ENCODE measurements at places on chromosomes 2 and 18.

- no peak for DNase-seq
Observed at GRCh38 chr2:70226781-70227180, 21.6 kb downstream of the TIA1 start.

- no peak for DNase-seq
Observed at GRCh38 chr2:134662751-134663150, 56.0 kb downstream of the TMEM163 start.

GRCh38 chr2:62740221-62740620 lies 34.7 kb downstream of the EHBP1 start:
- no peak for DNase-seq

GRCh38 chr2:38692636-38693318 lies 26.9 kb downstream of the GALM start:
- DNase-seq: no peak

- DNase-seq: no peak
Observed at GRCh38 chr2:163252199-163252598, 413.6 kb upstream of the KCNH7 start.

GRCh38 chr2:168025487-168026202 lies 221.8 kb downstream of the STK39 start:
- DNase-seq: no peak

DNA sequence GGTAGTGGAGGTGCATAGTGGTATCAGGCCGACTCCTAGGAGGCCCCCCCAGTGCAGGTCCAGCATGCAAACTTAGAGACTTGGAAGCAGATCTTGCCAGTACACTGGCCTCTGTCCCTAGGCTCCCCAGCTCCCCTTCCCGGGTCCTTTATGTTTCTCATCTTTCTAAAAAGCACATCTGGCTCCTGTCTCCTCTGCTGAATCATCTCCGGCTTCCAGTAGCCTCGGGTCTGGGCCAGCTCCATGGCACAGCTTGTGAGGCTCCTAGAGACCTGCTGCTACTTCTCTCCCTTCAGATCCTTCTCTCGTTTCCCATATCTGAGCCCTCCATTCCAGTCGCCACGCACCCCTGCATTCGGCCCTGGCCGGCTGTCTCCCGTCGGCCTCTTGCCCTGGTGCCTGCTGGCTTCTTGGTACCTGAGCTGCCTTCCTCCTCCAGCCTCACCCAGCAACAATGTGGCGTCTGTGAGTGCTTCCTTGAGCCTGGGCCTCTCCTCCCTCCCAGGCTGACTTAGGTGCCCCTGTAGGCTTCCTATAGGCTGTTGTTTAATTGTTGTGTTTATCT lies 6.6 kb downstream of the TRAF3IP1 start:
- no peak for DNase-seq

GRCh38 chr18:8468191-8468590 lies 141.0 kb upstream of the RAB12 start:
- DNase-seq: no peak

- no peak for DNase-seq
Observed at GRCh38 chr2:189579585-189580186, 900 bp downstream of the SLC40A1 start.

DNA sequence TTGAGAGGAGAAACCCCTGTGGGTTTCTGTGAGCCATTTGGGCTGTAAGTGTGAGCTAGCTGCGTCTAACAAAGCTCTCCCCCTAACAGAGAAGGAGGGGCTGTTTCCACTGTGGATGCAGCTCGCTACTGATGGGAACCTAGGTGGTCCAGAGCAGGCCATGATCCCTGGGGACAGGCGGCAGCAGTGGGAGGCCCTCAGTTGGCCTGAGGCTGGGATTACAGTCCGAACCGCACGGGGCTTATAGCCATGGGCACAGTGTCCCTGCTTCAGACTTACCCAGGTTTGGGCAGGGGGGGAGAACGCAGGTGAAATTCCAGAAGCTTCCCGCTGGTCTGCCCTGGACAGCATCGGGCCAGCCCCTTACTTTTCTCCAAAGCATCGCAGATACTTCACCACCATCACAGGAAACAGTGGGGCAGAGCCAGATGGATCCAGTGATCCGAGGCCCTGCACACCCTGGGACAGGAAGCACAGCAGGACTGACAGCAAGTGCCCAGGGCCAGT lies 139.4 kb downstream of the SEPTIN10 start:
- DNase-seq: no peak

DNA sequence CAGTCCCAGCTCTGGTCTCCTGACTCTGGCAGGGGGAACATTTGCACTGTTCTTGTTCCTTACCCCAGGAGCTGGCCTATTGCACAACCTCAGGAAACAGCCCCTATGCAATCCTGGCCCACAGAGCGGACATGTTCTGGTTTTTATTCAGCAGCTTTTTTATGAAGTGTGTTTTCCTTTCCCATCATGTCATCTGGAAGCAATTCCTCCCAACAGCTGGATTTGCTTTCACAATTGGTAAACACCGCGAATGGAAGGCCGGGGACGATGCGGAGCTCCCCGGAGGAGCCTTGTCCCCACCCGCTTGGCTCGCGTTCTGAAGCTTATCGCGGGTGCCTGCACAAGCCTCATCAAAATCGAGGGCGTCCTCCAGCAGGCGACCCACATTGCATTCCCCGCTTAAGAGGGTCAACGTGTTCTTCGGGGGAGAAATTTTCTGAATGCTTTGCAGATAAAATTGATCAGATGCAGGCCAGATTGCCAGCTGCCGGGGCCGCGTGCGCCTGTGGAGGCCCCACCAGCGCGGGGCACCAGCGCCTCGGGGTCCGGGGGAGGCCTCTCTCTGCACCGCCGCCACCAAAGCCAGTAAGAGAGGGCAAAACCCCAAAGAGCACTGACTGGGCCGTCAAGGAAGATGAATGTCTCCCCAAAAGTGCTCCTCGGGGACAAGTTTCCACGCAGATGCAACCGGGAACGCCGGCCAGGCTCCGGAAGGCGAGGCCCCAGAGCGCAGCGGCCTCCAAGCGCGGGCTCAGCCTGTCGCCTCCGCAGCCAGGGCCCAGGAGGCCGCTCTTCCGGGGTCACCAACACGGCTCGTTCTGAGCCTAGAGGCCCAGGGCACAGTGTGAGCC lies 60.3 kb upstream of the SP3 start:
- peak; percentile 84 for DNase-seq

DNA sequence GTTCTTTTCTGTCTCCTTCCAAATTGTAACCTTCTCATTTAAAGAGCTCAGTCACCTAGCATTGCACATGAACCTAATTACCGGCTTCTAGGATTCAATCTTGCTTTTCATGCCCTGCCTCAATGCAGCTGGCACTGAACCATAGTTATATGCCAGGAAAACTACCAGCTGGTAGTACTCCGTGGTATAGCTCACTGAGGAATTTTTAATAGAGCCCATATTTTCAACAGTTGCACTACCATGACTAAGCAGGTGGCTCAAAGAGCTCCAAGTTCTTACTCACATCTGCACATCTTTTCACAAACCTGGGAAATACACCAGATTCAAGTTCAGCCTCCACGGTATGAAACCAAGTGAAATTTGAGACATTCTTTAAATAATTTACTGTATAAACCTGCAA lies 363.5 kb downstream of the GRB14 start:
- no peak for DNase-seq

GRCh38 chr2:177763531-177764265 lies 308.9 kb downstream of the PDE11A start:
- DNase-seq: peak; percentile 53

GRCh38 chr18:35406666-35407065 lies 29.5 kb upstream of the ZNF396 start:
- DNase-seq: no peak

DNA sequence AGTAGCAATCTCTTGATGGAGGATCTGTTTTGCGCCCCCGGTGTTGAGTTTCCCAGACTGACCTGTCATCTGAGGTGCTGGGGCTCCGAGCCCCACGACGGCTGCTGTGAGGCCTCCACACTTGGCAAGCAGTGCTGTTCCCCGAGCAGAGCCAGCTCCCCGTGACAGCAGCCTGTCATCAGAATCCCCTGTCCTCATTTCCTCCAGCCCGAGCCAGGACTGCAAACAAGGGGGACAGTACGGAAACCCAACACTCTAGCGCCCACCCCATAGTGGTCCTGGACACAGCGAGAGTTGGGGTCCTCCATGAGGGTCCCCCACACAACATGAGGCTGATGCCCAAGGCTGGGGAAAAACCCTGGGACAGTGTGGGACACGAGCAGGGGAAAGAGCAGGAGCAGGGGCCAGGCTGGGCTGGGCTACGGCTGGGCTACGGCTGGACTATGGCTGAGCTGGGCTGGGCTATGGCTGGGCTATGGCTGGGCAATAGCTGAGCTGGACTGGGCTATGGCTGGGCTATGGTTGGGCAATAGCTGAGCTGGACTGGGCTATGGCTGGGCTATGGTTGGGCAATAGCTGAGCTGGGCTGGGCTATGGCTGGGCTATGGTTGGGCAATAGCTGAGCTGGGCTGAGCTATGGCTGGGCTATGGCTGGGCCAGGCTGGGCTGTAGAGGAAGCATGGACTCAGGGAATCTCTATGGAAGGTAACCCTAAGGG lies 1.5 kb upstream of the KLHL30 start:
- DNase-seq: peak; percentile 43

- no peak for DNase-seq
Observed at GRCh38 chr18:35618696-35619095, 37.2 kb downstream of the GALNT1 start.

DNA sequence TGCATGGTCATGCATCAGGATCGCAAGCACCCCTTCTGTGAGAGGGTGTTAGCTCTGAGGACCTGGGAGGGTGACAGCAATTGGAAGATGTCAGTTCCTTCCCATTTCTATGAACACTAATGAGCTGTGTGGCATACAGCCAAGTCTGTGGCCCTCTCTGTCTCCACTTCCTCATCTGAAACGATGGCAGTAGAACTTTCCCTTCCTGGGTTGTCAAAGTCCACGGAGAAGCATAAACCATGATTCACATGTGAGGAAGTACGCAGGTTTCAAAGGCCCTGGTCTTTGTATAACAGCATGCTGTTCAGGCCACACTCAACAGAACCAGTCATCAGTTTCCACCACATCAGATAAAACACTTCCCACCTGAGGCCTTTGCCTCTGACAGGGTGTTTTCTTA lies 167.4 kb upstream of the RAB6C start:
- DNase-seq: peak; percentile 33

DNA sequence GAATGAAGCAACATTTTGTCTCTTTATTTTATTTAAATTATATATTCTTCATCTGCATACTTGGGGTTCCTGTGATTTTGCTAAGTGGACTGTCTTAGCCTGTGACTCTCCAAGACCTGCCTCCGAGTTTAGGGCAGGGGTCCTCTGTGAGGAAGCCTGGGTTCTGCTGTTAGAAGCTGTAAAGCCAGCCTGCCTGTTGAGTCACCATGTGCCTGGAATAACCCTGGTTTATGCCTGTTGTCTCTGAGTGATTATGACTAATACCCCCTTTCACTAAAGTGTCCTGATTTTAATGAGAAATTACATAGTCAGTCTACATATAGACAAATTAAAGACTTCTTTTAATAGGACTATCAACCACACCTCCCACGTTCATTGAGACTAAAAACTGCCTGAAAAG lies 369.1 kb downstream of the ZNF521 start:
- no peak for DNase-seq

- no peak for DNase-seq
Observed at GRCh38 chr2:157181234-157181633, 76.3 kb upstream of the GALNT5 start.

DNA sequence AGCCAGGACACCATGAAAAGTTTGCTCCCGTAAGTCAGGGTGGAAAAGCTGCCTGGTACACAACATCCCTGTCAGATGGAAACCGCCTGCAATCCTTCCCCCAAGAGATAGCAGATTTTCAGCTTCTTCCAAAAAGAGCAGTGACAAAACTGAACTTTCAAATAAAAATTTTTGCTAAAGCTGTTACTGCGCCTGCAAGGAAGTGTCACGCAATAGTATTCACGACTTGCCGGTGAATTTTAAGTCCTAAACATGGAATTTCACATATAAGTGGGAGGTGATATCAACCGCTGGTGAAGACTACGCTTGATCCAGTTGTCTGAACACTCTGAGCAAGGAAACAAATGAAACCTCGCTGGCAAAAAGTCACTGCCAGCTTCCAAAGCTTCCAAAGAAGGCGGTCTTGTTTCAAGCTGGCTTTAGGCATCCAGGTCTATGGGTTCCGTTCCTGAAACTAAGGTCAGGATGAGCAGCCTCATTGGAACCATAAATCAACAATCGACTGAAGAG lies 2.8 kb downstream of the COL6A3 start:
- no peak for DNase-seq

- DNase-seq: no peak
Observed at GRCh38 chr18:76495435-76496193, 572 bp upstream of the ZNF516 start.

DNA sequence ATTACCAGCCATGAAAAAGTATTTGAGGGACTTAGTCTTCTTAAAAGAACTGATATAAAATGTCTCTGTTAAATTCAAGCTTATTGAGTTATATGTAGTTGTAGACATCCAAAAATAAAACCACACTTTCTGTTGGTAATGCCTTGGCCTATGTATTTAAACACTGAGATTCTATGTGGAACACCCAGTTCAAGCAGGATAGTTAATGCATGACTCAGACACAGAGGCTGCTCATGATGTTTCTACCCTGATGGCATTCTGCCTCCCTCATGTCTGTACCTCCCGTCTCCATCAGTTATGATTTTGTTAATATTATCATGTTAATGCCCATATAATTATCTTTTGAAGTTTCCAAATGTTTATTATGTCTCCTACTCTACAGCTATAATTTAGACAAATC lies 164.5 kb downstream of the XIRP2 start:
- no peak for DNase-seq

- DNase-seq: no peak
Observed at GRCh38 chr2:238834982-238835381, 12.9 kb upstream of the TWIST2 start.

GRCh38 chr2:56348392-56349210 lies 164.8 kb downstream of the CCDC85A start:
- no peak for DNase-seq

DNA sequence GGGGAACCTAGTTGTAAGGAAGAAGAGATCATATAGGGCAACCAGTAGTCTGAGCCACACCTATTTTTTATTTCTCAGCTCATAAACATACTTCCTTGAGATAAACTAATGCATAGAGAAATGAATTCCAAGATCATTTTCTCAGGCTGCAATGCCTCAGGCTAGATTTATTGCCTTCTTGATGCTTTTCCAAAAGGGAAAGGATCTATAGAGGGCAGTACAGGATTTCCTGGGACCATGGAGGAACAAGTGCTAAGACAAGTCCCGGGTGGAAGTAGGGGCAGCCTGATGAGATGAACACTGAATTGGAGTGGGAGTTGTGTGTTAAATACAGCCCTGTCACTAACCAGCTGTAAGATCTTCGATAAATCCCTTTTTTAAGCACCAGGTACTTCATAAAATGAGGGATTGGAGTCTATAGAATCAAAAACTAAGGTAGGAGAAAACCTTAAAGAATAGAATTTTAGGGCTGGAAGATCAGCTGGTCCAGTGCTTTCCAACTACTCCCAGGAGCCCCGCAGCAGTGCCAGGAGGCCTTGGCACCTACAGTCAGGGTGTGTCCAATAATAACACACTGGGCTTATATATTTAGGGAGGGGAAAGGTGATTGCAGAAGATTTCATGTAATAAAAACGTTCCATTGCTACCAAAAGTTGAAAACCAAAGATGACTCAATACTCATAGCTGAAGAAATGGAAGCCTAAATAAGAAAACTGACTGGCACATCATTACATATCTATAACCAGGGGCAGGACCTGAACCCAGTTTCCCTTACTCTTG lies 58.1 kb downstream of the SERTAD2 start:
- DNase-seq: no peak

GRCh38 chr2:100018341-100019193 lies 123.8 kb downstream of the AFF3 start:
- no peak for DNase-seq

- DNase-seq: no peak
Observed at GRCh38 chr2:67515056-67515455, 117.9 kb downstream of the ETAA1 start.

- DNase-seq: peak; percentile 92
Observed at GRCh38 chr2:74198461-74199274, at the start of gene MTHFD2. MTHFD2 (plus strand) TSS chr2:74198615; CDS start chr2:74198642, 27 bp downstream.
